BJ (cell line): ENCODE measurements at places on chromosomes 1 and 21. TPM values are rescaled to one million over a fixed set of nuclear protein-coding genes. Genes with fewer than 3 reads are reported as not detected.

The RGS16 gene
- polyA plus RNA-seq, result 0.23 TPM in 2 replicates

The PLA2G2F gene
- not detected in 2 replicates for polyA plus RNA-seq

- peak; percentile 52 for DNase-seq
Observed at GRCh38 chr1:209072481-209072880, 511.0 kb upstream of the CAMK1G start.

DNA sequence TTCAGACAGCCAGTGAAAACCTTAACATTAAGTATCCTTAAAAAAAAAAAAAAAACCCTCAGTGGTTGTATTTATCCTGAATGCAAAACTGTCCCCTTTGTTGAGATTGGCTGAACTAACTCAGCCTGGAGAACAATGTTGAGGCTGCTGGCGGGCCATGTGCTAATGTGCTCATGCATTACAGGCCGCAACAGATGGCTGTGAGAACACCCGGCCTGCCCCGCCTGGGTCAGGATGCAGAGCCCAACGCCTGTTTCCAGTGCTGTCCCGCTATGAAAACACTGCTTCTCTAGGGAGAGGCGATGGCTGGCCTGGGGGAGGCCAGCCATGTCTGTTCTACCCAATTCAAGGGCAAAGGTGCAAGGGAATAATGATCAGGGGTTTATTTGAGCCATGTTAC, 13.8 kb downstream of the OLIG2 start:
- no peak for DNase-seq

DNA sequence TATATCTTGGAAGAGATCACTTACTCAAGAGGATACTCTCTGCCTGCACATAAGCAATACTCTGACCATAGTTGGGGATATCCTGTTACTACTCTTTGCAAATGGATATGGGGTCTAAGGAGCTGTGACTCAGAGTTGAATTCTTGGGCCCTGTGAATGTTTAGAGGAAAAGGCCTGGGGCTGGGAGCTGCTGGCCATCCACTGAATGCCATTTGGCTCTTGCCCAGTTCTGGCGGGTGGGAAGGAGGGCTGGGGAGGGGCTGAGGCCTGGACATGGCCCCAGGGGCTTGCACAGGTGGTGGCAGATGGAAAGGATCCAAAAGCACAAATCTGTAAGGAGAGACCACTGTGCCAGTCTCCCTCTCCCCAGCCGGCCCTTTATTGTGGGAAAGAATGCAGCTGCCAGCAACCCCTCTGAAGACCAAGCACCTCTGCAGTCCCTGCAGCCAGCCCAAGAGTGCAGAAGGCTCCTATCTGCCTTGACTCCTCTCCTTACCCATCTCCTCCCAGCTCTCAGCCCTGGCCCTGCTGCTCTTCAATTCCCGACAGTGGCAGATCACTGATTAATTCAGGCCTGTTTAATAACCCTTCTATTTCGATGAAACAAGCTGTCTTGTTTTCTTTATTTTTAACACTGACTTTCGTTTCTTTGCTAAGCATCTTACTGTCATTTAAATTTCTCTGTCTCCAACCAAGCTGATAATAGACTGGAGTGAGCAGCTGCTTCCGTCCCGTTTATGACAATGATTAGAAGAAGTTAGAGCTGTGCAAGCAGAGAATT, 12.1 kb downstream of the PLXNA2 start:
- DNase-seq, result no peak

- DNase-seq, result no peak
Observed at GRCh38 chr1:119871881-119872280, 24.4 kb downstream of the ADAM30 start.

The BSND gene
- polyA plus RNA-seq, result not detected in 2 replicates
